ENCODE measurements at places on chromosomes 2 and 18.

DNA sequence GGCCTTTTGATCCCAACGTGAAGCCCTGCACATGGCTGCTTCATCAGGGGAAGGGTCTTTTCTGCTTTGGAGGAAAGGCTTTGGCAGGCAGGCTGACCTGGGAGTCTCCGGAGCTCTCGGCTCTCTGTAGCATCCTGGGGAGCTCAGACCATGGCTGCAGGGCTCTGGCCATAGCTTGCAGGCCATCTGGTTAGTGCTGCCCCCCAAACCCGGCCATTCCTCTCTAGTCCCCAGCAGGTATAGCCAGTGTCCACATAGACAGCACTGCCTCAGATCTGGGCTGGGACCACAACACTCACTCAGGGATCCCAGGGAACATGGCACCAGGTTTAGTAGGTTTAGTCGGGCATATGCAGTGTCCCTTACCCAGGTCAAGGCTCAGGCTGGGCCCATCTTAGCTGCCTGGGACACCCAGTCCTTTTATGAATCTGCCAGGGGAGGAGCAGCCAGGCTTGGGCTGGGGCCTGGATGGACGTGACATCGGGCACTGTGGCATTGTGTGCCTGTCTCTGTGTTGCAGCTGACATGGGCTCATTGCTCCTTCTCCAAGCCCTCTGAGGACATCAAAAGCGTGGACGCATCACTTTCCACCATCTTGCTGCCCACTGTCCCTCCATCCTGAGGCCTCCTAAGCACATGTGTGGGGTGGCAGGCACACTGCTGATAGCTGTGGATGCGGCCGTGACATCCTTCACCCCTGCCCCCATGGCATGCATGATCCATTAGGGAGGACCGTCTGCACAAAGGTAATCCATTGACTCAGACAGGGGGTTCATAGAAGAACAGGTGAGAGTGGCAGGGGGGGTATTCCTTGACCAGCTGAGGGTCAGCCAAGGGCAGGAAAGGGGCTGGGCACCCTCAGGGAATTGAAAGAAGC is 19.2 kb upstream of the GPR35 start:
- DNase-seq, result no peak

- DNase-seq, result peak; percentile 64
These were observed 189.0 kb downstream of the RPIA start for GRCh38 chr2:88880441-88880953.

DNA sequence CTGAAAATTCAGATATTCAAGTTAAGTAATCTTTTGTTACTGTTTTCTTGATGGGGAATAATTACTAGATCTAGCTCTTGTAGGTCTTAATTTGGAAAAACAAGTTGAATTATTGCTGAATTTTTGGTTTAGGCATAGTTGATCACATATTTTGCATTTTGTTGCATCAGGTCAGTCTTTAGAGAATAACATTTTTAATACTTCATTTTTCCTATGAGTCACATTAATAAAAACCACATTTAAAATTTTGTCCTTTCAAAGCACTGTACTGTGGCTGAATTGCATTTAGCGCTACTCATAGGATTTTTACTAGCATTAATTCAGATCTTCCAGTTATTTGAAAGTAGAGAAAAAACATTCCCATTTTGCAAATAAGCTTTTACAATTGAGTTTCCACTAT is 23.2 kb downstream of the MAP4K4 start:
- DNase-seq, result peak; percentile 56

DNA sequence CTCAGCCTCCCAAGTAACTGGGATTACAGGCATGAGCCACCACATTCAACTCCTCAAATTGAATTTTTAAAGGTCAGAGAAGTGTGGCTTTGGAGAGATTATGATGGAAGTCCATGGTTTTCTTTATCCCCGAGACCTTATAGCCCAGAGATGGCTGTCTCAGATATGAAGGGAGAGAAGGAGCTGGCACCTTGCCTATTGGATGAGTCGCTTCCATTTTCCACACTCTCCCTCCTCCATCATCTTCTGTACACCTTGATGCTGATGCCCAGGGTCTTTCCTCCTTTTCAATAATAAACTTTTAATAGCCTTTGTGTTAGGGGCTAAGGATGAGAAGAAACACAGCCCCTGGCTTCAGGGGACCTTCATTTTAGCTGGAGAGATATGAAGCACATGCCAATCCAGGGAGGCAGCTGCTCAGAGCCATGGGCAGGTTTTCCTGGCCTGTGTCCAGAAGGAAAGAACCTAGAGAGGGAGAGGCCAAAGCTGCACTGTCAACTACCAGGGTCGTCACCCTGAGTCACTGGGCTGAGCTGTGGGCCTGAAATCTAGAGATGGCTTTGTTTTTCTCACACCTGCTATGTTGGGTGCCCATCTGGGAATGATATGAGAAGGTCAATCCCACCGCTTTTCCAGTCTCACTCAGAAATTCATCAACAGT is 146.0 kb upstream of the SERTAD2 start:
- DNase-seq, result no peak

DNA sequence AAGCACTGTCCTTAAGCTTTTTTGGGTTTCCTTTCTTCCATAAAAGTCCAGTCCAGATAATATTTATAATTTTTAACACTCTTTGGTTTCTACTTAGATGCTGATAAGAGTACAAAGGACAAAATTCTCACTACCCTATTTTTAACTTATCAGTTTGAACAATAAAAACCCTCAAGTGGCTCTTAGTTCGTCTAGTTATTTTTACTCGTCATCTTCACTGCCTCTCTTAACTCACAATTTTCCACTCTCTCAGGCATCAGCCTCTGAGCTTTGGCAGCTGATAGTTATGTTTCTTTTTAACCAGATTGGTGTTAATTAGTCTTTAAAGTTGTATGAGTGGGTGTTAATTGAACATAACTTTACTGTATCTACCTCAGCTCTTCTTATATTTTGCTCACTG is 517.1 kb upstream of the SYT4 start:
- no peak for DNase-seq

GRCh38 chr18:24064391-24065100 is 50.0 kb downstream of the TTC39C start:
- DNase-seq, result no peak

DNA sequence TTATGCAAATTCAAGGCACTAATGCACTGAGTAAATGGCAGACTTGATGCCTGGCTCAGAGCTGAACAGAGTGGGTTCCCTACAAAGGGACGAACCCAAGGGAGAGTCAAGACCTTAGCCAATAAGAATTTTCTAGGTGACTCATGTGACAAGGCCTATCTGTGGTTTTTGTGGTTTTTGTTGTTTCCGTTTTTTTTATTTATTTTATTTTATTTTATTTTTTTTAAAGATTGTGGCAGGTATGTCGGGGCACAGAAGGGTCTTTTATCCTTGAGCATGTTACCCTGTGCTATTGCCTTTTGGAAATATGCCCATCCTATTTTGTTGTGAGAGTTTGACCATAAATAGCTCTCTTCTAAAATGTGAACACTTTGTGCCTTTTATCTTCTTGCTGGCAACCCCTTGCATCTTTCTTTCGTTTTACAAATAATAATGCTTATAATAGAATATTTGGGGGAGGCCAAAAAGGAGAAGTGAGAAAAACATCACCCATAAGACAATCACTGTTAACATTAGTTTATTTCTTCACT is 113.4 kb upstream of the AQP4 start:
- no peak for DNase-seq

DNA sequence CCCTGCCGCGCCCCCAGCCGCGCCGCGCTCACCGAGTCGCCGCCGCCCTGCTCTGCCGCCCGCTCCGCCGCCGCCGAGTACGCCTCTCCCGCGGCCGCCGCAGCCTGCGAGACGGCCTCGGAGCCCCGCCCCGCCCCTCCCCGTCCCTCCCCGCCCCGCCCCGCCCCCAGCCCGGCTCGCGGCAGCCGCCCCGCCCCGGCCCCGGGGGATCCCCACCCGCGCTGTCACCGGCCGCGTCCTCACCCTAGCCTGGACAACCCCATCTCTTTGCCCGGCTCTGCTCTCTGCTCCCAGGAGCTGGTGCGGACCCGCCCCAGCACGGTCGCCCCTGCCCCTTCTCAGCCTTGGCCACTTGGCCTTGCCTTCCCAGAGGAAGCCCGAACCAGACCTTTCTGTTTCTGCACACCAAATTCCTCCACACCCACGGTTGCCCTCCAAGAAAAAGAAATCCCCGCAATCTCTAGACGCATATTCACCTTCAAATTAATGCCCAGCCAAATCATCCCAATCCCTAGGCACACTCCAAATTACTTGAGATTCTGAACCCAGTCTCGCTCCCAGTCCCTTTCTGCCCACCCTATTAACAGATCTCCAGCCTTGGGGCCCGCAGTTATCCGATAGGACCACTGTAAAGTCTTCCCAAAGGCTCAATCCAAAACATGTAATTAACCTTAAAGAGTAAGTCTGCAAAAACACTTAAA is at the start of gene CYRIA:
CYRIA (minus strand) TSS at position 87 of the 701 bp plus-strand sequence. CDS start 77,715 bp downstream, outside the sequence.
- peak; percentile 61 for DNase-seq

DNA sequence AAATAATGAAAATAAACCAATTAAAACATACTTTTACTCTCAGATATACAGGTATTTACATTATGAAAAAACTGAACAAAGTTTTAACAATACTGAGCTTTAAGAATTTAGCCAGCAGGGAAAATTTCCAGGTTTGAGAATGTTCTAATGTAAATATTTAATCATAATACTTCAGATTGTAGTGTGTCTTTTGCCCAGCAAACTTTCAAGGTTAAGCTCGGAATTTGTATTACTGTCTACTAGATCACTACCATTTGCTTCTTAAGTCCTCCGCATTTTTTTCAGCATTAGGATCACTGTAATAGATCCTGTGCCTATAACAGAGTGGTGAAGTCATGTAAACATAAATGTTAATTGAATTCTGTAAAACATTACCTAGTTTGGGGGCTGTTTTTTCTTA is 52.7 kb downstream of the CFAP210 start:
- DNase-seq, result no peak

DNA sequence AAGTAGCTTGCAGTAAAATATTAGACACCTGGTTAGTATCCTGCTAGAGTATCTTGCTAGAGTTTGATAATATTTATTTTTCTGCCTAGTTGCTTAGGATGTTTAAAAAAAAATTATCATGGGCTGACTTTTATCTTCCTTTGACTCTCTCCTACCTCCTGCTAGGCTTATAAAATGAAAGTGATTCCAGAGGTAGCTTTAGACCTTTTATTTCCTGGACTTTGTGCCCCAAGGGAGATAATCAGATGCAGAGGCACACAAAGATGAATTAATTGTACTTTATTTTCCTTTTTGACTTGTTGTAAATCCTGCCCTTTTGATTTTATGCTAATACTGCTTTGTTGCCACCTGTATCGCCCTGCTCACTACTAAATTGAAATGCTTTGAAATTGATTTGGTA is 130.7 kb downstream of the WDSUB1 start:
- DNase-seq, result no peak

- no peak for DNase-seq
These were observed 194.9 kb downstream of the SS18 start for GRCh38 chr18:25895518-25895917.

- DNase-seq, result no peak
These were observed 238.5 kb downstream of the GALR1 start for GRCh38 chr18:77487951-77488740.

GRCh38 chr2:219286436-219287115 is 7.4 kb downstream of the DNAJB2 start:
- DNase-seq, result peak; percentile 53

GRCh38 chr2:59239146-59239545 is 998.0 kb upstream of the FANCL start:
- no peak for DNase-seq

DNA sequence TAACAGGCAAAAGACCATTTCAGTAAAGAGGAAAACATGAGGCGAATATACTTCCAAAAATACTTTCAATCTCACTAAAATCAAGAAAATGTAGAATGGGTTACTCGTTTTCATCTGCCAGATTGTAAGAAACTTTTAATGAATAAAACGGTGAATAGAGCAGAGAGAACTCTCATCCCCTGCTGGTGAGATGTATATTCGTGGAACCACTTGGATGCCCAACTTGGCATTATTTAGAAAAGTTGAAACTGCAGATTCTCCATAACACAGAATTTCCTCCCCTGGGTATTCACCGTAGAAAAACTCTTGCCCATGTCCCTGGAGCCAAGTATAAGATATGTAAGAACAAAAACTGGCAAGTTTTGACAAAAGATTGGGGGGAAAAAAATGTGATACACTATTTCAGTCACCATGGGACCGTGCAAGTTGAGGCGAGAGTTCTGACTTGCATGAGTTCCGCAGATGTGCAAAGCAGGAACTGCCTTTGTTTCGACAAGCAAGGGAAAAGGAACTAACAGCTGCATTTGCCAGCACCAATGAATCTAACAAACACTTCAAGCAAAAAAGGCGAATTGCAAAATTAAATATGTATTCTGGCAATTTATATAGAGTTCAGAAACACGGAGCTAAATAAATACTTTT is 14.8 kb downstream of the TIMM21 start:
- DNase-seq, result peak; percentile 20

- no peak for DNase-seq
These were observed 35.1 kb downstream of the CYBRD1 start for GRCh38 chr2:171557363-171557762.

DNA sequence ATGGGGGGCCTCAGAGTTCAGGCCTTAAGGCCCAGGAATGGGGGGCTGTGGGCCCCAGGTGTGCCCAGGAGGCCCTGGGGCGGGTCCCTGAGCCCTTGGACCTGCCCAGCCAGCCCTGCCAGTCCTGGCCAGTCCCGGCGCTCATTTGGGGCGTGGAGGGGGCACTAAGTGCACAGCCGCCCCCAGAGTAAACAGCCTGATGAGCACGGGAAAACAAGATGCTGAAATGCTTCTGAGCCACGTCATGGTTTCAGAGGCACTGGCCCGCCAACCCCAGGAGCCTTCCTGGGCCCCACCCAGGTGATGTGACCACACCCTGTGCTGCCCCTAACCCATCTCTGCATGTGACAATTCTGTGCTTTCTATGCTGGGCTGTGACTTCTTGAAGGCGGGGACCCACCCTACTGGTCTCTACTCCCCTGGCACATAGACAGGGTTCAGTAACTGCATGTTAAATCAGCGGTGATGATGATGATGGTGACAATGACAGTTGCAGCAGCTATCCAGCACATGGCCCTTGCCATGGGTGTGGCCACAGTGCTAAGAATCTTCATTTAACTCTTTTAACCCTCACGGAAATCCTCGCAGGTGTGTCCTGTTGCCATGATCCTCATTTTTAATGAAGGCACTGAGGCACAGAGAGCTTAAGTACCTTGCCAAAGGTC is 28.1 kb upstream of the ASPRV1 start:
- DNase-seq, result no peak

- DNase-seq, result peak; percentile 70
These were observed 1272.2 kb upstream of the ACVR2A start for GRCh38 chr2:146572598-146572997.

DNA sequence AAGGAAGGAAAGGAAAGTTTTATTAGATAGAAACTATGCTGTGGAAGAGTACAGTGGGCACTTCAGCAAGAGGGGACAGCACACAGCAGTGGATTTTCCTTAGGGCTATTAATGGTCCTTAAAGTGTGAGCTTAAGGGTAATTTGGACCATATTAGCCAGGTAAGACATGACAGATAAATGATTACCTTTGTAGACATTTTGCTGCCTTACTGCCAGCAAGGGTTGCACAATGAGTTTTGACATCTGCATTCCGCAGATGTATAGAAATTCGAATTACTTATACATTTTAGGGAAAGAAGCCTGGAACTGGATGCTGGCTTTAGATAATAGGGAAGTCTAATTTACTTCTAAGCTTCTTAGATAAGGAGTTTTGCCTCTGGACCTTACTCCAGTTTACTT is 14.0 kb upstream of the UBE2F start:
- no peak for DNase-seq

Data from GM23248 (cell line).